ENCODE measurements at places on chromosomes 5 and 9.

DNA sequence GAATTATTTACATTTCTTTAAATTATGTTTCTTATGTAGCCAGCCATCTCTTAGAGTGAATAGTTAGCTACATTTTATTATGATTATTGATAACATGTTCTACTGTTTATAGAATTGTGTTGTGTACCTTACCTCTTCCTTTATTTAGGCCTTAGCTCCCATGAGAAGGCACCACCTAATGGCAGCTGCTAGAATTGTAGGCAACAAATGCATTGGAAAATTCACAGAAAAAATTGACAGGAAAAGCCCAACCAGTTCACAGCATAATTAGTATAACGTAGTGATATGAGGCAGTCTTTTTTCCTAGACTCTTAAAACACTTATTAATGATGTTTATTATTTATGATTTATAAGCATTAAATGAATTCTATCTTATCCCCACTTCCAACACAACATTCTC, 175.8 kb downstream of the WDR70 start:
- DNase-seq = no peak

DNA sequence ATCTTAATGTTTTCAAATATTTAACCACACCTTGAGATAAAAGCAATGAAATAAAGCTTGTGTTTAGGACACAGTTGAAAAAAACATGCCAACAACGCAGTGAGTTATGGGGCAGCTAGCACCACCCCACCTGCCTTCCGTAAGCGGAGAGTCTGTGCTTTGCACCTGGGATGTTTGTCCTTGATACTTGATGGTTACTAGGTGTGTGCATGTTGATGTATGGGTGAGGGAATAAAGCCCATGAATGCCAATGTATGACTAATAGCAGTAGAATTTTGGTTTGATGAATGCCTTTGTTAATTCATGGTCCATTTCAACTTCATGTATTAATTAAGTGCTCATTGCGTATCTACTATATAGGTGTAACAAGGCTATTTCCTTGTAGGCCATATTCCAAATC, 74.0 kb downstream of the PCSK5 start:
- DNase-seq = no peak

DNA sequence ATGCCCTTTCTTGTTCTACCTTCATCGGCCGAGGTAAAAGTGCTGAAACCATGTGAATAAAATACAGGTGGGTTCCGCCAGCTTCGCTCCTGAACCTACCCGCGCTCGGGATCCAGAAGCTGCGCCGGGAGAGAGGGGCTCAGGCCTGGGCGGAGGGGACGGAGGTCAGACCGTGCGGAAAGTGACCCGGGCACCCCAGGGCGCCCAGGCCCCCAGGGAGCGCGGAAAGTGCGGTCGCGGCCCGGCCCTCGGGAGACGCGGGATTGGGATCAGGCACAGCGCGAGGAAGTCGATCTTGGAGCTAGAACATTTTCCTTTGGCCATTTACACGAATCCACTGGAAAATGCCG, 329 bp downstream of the SYK start:
- no peak for DNase-seq

DNA sequence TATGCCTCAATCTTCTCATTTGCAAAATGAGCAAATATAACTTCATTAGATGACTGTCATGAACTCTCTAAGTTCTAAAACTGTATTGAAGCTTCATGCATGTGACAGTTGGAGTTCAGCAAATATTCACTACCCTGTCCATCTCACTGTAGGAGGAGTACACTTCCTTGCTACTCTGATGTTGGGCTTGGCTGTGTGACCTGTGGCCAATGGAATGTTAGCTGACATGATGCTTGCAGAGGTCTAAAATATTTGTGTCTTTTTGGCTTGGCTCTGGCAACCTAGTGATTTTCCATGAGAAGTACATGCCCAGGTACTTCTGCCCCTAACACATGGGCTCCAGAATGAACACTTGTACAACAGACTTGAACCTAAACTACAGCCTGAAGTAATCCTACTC, 203.1 kb upstream of the ANKH start:
- no peak for DNase-seq

DNA sequence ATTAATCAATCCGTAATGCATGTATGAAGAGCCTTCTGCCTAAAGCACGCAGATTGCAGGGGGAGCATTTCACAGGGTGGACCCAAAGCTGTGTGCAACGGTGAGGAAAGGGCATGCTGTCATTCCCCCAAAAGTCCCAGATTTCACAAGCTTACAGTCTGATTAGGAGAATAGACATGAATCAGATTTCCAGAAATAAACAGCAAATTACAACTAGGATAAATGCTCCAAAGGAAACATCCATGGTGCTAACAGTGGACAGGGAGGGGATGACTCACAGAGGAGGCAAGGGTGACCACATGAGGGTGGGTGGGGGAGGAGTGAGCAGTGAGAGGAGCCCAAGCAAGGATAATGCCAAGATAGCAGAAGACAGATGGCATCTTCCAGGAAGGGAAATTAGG, 258.4 kb upstream of the TAS2R1 start:
- DNase-seq = no peak

- no peak for DNase-seq
Observed at GRCh38 chr9:31535651-31536050, 848.8 kb upstream of the ACO1 start.

- DNase-seq = no peak
Observed at GRCh38 chr9:32701321-32702022, 66.0 kb upstream of the TAF1L start.

GRCh38 chr5:117953272-117953671, 1035.1 kb downstream of the DTWD2 start:
- no peak for DNase-seq

DNA sequence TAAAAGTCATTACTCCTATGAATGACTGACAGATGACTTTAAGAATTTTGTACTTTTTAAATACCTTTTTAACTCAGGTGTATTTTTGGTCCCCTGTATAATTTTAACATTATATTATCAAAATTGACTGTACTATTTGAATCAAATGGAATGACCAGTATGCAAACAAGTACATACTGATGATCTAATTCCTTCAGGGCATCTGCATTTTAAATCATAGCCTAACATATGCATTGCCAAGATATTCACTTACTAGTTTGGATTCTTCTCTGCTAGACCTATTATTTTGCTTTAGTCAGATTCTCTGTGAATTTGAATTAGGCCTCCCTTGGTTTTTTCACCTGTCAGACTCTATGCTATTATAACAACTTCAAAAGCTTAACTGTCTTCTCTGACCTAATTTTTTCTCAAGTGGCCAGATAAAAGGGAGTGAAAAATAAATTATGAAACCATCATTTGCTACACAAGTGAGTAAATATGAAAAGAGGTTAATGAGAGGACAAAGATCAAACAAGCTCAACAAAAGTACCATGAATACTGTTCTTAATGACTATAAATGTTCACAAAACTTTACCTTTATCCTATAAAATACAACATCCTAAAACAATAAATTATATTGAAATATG, 1505.2 kb upstream of the CDH9 start:
- no peak for DNase-seq

DNA sequence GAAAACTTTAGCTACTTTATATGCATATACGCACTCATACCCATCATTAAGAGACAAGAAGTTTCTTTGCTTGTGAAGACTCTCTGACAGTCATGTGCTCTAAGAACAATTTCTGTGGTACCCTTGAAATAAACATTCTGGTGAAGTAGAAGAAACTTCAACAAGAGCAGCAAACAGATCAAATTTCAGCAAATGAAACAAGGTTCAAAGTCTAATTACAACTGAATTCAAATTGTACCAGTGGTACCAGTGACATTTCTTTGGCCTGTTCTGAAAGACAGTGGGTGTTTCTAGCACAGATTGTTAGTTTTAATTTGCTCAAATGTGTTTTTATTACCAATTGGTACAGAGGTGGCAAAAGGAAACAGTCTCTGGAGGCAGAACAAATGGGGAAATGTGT, 391.0 kb downstream of the CHSY3 start:
- no peak for DNase-seq

GRCh38 chr9:13607481-13608441, 328.3 kb upstream of the MPDZ start:
- no peak for DNase-seq

GRCh38 chr9:95793924-95794828, 81.3 kb upstream of the ERCC6L2 start:
- DNase-seq = no peak

- DNase-seq = no peak
Observed at GRCh38 chr5:83157163-83157562, 79.8 kb downstream of the XRCC4 start.

DNA sequence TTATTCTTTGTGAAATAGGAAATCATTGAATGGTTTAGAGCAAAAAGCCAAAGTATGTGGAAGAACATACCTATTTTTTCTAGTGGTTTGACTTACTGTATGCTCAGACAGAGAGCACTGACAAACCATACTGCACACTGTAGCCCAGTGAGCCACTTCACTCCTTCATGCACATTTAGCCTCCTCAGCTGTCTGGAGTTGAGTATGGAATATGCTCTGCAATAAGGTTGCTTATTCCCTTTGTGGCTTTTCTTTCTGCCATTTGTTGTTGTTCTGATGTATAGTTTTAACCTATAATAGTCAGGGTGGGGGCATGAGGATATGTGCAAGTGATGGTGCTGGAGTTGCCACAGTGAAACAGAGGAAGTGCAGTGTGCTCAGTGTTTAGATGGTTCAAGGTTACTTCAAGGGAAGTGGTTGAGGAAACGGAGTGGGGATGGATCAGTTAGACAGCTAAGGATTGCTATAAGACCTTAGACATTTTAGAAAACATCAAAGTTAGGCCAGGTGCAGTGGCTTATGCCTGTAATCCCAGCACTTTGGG, 100.7 kb downstream of the CDC42SE2 start:
- DNase-seq = no peak

- DNase-seq = no peak
Observed at GRCh38 chr5:65796269-65796668, 74.3 kb downstream of the NLN start.

GRCh38 chr5:168528521-168529373, at the start of gene FBLL1:
TSS of gene FBLL1 (plus strand) at chr5:168529305. CDS start at chr5:168529505, 200 bp downstream.
- DNase-seq = peak; percentile 66

- DNase-seq = no peak
Observed at GRCh38 chr9:78028926-78029325, 2.7 kb downstream of the GNAQ start.

DNA sequence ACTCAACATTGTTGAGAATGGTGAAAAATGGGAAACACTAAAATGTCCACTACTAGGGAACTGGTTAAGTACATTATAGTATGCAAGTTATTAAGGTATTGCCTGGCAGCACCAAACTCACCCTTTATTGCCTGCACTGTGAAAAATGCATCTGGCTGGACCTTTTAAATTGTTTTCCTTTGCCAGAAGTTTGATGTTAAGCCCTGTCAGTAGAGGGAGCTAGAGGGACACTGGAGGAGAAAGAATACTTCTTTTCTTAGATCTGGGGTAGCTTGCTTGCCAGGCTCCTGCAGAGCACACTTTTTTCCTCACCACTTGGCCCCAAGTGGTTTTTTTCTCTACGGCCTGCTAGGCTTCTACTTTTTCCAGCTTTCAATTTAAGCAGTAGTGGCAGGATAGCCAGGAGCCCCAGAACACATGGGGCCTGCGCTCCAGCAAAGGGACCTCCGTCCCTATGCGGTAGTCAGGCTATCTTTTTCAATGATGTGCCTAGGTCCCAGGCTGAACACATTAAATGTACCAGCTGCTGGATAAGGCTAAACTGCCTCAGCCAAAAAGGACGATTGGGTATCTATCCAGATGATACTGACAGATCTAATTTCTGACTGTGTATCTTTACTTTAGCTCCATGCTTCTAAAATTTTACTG, 8.0 kb upstream of the HABP4 start:
- DNase-seq = no peak

- no peak for DNase-seq
Observed at GRCh38 chr5:148725675-148726074, 71.3 kb upstream of the HTR4 start.

GRCh38 chr9:107836300-107836699, 346.7 kb upstream of the KLF4 start:
- no peak for DNase-seq

DNA sequence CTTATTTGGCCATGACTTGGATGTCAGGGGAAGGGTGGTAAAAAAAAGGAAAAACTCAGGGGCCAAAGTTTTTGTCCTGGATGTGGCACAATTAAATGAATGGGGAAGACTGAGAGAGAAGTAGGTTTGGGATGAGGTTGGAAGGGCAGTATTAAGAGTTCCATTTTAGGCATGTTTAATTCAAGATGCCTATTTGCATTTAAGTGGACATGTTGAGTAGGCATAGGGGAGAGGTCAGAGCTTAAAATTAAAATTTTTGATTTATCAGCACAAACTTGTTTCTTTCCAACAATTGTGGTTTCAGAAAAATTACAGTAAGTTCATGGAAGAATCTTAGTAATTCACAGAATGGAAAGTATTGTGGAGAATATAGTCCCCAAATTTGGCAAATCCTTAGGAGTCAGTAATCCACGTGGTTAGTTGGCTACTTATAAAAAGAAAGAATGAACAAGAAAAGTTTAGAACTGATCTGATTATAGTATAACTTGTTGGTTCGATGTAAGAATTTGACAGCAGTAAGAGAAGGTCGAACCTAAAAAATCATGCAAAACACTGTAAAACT, 265.9 kb downstream of the SAXO1 start:
- DNase-seq = no peak

GRCh38 chr9:78622126-78622525, 325.2 kb downstream of the PSAT1 start:
- DNase-seq = no peak

- no peak for DNase-seq
Observed at GRCh38 chr5:43049236-43049635, 9.1 kb upstream of the ANXA2R start.

DNA sequence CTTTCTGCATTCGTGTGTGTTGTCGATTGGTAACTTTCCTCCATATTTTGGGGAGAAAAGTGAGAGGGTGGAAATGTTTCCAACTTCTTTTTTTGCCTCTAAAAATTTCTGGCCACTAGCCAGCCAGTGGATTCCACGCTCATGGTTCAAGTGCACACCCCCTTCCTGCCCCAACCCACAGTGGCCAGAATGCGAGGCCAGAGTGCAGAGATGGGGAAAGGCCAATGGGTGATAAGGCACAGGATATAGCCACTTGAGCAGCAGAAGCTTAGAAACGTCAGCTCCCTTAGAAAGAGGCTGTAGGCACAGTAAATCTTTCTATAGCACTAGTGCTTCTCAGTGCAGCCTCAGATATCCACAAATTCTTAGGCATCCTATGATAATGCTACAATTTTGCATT, 75.8 kb upstream of the ADRB2 start:
- no peak for DNase-seq

GRCh38 chr5:101009758-101010519, 106.9 kb upstream of the ST8SIA4 start:
- DNase-seq = no peak

GRCh38 chr5:158805195-158805594, 294.5 kb downstream of the EBF1 start:
- DNase-seq = no peak

DNA sequence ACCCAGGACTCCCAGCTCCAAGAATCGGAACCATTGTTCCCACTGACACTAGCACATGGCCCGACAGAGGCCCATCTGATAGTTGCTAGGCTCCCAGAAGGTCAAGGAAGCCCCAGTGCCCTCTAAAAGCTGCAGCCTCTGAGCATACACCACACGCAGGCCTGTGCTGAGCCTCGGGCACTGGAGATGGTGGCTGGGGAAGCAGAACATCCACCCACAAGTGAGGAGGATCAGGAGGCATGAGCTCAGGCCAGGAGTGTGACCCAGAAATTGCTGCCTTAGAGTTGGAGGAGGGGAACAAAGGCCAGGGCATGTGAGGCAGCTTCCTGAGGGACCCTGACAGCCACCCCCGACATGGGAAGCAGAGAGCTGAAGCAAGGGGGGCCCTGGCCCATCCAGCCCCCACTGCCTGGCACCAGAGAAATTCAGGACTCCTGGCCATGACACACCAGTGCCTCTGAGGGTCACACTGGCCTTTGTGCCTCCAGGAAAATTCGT, 21.4 kb downstream of the IPPK start:
- peak; percentile 20 for DNase-seq
